Activated T-helper 1 cell treated with Interleukin-2 at 50 U/mL for 16 hours (primary cell): ENCODE measurements at places on chromosomes 12 and 14.

DNA sequence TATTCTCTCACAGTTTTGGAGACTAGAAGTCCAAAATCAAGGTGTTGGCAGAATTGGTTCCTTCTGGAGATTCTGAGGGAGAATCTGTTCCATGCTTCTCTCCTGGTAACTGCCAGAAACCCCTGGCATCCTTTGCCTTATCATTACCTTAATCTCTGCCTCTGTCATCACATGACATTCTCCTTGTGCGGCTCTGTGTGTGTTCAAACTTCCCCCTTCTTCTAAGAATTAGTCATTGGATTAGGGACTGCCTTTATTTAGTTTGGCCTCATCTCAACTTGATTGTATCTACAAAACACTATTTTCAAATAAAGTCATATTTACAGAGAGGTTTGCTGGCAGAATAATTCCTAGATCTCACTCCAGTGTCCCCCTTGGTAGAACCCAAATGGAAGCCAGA, 68.9 kb downstream of the ZNF641 start:
- DNase-seq = no peak

DNA sequence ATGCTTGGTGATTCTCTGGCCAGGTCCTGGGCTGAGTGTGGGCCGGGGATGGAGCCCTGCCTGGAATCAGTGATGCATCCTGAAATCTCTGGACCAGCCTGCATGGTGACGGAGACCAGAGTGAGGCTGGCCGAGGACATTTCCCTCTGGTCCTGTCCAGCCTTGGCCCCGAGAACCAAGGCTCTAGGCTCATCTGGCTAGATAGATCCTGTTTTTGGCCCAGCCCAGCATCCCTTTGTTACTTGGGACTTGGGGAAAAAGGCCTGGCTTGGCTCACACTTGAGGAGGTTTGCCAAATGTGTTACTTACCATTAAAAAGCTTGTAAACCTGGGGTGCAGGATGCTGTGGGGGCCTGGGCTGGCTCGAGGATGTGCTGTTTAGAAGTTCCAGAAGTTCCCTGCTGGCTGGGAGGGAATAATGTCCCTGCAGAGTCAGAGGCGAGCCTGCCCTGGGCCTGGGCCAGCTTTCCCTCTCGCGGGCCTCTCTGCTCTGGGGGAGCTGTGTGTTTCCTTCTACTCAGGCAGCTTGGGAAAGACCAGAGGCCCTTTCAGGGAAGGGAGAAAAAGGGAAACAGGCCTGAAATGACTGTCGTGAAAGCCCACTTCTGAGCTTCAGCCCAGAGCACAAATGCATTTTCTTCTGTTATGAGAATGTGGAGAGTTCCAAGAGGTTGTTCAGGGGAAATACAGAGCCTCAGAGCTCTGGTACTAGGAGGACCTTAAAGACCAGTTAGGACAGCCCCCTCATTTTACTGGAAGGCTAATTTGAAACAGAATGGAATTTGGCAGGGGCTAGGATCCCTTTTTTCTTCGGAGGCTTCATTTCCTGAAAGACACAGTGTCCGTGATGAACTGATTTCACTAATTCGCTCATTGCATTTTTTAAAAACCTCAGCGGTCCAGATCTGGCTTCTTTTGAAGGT, 47.2 kb upstream of the CTDSP2 start:
- no peak for DNase-seq

GRCh38 chr12:79993106-79993862, 58.4 kb upstream of the PPP1R12A start:
- DNase-seq = no peak

DNA sequence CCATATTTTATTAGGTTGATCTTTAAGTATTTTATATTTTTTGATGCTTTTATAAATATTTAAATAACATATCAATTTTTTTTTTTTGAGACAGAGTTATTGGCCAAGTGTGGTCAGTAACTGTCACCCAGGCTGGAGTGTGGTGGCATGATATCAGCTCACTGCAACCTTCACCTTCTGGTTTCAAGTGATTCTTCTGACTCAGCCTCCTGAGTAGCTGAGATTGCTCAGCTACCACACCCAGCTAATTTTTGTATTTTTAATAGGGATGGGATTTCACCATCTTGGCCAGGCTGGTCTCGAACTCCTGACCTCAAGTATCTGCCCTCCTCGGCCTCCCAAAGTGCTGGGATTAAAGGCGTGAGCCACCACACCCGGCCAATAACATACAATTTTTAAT, 71.1 kb downstream of the FUT8 start:
- no peak for DNase-seq

GRCh38 chr14:34620839-34621238, 9.1 kb downstream of the SNX6 start:
- DNase-seq = no peak

- DNase-seq = no peak
These were observed 267.3 kb downstream of the BCAT1 start for GRCh38 chr12:24681570-24681969.

- no peak for DNase-seq
These were observed 26.7 kb downstream of the NIN start for GRCh38 chr14:50804181-50804721.

DNA sequence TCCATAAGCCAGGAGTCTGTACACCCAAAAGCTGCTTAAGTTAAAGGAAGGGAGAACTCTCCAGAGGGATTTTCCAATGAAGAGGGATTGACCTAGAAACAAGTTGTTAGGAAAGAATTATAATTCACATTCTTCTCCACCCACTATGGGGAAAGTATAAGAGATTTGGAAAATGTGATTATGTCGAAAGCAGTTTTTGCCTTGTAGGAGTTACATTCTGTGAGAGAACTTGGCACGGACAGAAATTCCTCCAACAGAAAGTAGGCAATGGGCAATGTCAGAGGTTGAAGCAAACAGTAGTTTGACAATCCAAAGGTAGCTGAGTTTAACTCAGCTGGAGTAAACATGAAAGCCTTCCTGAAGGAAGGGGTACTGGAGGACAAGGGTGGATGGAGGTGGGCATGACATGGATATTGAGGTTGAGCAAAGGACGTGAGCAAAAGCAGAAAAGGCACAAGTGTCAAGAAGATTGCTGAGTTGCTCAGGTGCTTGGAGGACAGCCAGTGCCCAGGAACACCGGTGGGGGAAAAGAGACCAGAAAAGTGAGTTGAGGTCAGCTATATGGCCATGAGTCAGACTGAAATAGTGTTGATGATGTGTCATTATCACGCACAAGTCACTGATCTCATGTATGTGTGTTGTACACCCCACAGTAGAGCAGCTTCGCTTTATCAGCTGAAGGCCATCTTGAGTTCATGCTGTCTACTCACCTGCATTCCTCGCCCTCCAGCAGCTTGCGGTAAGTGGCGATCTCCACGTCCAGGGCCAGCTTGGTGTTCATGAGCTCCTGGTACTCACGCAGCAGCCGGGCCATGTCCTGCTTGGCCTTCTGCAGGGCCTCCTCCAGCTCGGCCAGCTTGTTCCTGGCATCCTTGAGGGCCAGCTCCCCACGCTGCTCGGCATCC, 4.0 kb downstream of the KRT5 start:
- DNase-seq = no peak

DNA sequence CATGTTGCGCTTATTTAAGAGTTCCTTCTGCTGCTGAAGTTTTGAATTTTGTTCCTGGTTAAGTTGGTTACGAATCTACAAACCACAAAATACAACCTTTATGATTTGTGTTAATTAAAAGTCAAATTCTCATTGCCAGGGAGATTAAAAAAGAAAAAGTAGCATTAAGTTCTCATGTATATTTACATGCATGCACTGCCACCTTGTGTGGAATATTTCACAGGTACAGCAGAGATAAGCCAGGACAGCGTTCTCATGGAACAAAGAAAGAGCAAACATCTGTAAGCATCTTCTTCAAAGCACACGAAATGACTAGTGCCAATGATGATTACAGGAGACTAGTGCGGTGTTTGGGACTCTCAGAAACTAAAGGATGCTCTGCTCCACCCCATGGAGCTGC, 34.2 kb downstream of the ZFYVE21 start:
- no peak for DNase-seq

DNA sequence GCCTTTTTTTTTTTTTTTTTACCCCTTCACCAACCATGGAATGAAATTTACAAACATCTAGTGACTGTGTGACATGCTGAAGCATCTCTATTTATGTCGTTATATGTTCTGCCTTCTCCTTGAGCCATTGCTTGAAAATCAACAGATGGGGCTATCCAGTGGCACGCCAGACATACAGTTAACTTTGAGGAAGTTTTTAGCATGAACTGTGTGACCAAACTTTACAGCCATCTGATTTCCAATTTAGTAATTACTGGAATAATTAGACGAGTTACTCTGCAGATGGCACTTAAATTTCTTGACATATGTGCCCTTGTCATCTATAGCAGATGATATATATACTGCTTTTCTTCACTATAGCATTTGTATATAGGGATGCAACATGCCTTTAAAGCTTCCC, 192.1 kb downstream of the SNAPC1 start:
- DNase-seq = no peak

- DNase-seq = no peak
These were observed 1.0 kb downstream of the TGM1 start for GRCh38 chr14:24261969-24262327.

GRCh38 chr14:75197338-75197737, 20.9 kb upstream of the TMED10 start:
- no peak for DNase-seq

GRCh38 chr14:59465316-59466135, at the start of gene GPR135:
GPR135 (minus strand) TSS chr14:59465380; CDS start chr14:59465226, 154 bp downstream.
- no peak for DNase-seq

DNA sequence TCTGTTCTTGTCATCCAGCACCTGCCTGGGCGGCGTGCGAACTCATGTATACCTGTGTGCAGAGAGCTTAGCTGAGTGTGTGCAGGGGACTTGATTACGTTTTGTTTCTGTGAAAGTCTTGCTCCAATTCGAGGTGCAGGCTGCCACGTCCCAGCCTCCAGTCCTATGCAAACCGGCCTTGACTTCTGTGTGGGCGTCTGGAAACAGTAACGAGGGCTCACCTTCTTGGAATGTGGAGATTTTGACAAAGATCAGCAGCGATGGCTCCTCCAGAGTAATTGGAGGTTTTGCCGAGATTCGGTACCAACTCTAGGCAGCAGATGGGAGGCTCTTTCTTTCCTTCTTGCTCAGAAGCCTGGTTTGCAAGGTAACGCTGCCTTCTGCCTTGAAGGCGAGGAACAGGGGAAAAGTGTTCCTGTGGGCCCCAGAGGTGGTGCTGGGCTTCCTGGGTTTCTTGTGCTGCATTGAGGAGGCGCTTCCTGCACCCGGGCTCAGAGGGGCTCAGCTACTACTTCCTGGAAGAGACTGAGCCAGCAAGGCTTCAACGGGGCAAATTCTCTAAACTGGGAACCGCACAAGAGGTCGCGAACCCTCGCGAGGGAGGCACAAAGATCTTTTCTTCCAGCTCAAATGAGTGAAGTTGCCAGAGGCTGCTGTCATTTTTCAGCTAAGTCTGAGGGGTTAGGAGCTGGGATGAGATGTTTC, 249.0 kb downstream of the AACS start:
- no peak for DNase-seq

DNA sequence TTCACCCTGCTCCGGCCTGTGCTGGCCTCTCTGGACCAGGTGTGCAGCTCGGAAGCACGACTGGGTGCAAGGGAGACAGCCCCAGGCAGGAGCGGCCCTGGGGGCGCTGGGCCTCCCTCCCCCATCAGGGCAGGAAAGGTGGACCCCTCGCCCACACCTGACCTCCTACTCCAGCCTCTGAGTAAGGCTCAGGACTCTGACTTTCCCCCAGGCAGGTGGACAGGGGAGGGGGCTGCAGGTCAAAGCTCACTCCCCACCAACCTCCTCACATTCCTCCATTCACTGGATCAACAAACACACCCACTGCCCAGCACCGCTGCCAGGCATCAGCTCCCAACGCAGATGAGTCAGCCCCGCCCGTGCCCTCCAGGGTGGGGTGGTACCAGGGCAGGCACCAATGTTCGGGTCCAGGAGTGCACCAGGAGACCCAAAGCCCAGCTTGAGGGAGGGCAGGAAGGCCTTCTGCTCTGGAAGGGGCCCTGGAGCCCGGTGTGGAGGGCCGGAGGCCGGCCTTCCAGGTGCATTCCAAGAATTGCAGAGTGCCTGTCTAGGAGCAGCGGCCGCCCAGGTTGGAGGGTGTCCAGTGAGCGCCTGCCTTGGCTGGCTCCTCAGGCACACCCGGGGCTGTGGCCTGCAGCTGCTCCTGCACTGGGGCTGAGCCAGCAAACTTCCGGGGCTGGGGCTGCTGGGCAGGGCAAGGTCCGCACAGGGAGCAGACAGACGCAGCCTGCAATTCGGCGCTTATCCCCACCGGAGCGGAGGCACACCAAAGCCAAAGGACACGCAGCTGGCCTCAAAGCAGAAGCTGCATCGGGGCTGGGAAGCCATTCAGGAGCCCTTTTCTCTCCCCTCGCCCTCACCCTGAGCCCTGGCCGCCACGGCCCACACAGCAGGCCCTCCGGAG, 1.6 kb upstream of the INF2 start:
- DNase-seq = no peak

GRCh38 chr14:104442631-104443390, 136.8 kb upstream of the C14orf180 start:
- DNase-seq = no peak

GRCh38 chr12:78888568-78888967, 24.0 kb downstream of the SYT1 start:
- no peak for DNase-seq

GRCh38 chr14:103433916-103434563, 48.8 kb downstream of the MARK3 start:
- no peak for DNase-seq

GRCh38 chr12:80412343-80412953, 31.6 kb upstream of the PTPRQ start:
- DNase-seq = no peak

DNA sequence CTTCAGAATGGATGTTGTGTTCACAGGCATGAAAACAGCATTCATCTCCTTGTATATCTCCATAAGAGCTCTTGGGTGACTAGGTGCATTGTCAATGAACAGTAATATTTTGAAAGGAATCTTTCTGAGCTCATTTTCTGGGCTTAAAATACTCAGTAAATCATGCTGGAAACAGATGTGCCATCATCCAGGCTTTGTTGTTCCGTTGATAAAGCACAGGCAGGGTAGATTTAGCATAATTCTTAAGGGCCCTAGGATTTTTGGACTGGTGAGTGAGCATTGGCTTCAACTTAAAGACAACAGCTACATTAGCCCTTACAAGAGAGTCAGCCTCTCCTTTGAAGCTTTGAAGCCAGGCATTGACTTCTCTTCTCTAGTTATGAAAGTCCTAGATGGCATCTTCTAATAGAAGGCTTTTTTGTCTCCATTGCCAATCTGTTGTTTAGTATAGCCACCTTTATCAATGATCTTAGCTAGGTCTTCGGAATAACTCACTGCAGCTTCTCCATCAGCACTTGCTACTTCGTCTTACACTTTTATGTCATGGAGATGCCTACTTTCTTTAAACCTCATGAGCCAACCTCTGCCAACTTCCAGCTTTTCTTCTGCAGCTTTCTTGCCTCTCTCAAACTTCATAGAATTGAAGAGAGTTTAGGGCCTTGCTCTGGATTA, 79.6 kb upstream of the PSMA6 start:
- no peak for DNase-seq

DNA sequence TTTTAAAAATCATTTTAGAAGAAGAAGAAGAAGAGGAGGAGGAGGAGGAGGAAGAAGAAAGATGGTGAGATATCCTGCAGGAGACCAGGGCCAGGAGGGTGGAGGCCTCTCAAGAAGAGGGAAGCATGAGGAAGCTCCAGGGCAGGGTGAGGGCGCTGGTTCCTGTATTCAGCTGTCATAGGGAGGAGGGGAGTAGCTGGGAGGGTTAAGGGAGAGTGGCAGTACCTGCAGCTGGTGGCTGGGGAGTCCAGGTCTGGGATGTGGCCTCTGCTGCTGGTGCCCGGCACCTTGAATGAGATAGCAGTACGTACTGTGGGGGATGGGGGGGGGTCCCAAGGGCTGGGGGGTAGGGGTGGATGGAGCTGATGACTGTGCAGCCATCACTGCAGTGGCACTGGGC, 9.8 kb downstream of the RBP5 start:
- DNase-seq = no peak
